ENCODE measurements at places on chromosomes 3 and 15. TPM values are rescaled to one million over a fixed set of nuclear protein-coding genes. Genes with fewer than 3 reads are reported as not detected.

Gene RTP1
- not detected for total RNA-seq

Gene CHRNA5
- total RNA-seq, result 2.5 TPM

Gene TMEM108
- total RNA-seq, result 19.3 TPM

Gene OCA2
- 0.81 TPM for total RNA-seq

Gene GRAMD2A
- total RNA-seq, result 20.7 TPM

Gene SNX22
- total RNA-seq, result 6.2 TPM

Gene CCDC191
- total RNA-seq, result 3.3 TPM

Gene CHRD
- total RNA-seq, result 5.6 TPM

Gene AHSG
- not detected for total RNA-seq

Gene C2CD4A
- total RNA-seq, result 0.44 TPM

Gene RTP4
- 3.2 TPM for total RNA-seq

Gene FYCO1
- total RNA-seq, result 33.6 TPM

Gene ATG3
- 73.1 TPM for total RNA-seq

Gene NR1I2
- 0.12 TPM for total RNA-seq

Gene GPR149
- total RNA-seq, result not detected

Gene CD200R1
- total RNA-seq, result 1.2 TPM

Gene LCTL
- total RNA-seq, result not detected

Gene PPM1L
- 12.7 TPM for total RNA-seq

Gene DUOX1
- 265 TPM for total RNA-seq

Gene LINGO1
- 0.99 TPM for total RNA-seq

Gene EPHB3
- total RNA-seq, result 8.1 TPM

Gene EOMES
- total RNA-seq, result 0.94 TPM

Gene SNTN
- 9.6 TPM for total RNA-seq

Gene GABRA5
- total RNA-seq, result not detected

Gene SLC22A14
- 0.18 TPM for total RNA-seq

Gene FANCD2OS
- total RNA-seq, result not detected

Gene TIPIN
- 11.1 TPM for total RNA-seq

Gene MAN2C1
- 145 TPM for total RNA-seq

Gene C3orf85
- total RNA-seq, result not detected

Gene ARPP21
- total RNA-seq, result not detected

Gene DUOXA2
- not detected for total RNA-seq

Gene SERPINI2
- 1.8 TPM for total RNA-seq

Gene IGDCC3
- total RNA-seq, result 0.20 TPM

Gene CYP19A1
- total RNA-seq, result 7.1 TPM

Gene MCTP2
- 33.2 TPM for total RNA-seq

Gene SLC27A2
- total RNA-seq, result 2.9 TPM

Gene PLSCR5
- not detected for total RNA-seq

Gene MYLK
- 175 TPM for total RNA-seq

Gene GOLGA8T
- total RNA-seq, result not detected

Gene DNAJB11
- 46.8 TPM for total RNA-seq

Gene ATP8B4
- 8.1 TPM for total RNA-seq

Gene NUP210
- 23.5 TPM for total RNA-seq

Gene A4GNT
- total RNA-seq, result not detected

Gene THOC7
- total RNA-seq, result 52.5 TPM

Gene CORO2B
- 3.0 TPM for total RNA-seq

Gene LRRC58
- total RNA-seq, result 25.4 TPM

Gene IQCF2
- not detected for total RNA-seq

Gene SLC12A1
- not detected for total RNA-seq

Gene SPTBN5
- 2.2 TPM for total RNA-seq

Gene CPNE4
- total RNA-seq, result 1.9 TPM

Gene EOGT
- total RNA-seq, result 32.6 TPM

Gene SAMD7
- not detected for total RNA-seq

Gene PCLAF
- 14.9 TPM for total RNA-seq

Gene LEKR1
- total RNA-seq, result 1.6 TPM

Gene GABRB3
- total RNA-seq, result 2.6 TPM

Gene P2RY14
- 2.4 TPM for total RNA-seq

Gene SOX14
- total RNA-seq, result not detected

Gene SCG5
- total RNA-seq, result 10.8 TPM

Gene CRBN
- total RNA-seq, result 34.4 TPM

Gene IQCH
- total RNA-seq, result 3.2 TPM
